ENCODE measurements at places on chromosomes 3 and 15.

DNA sequence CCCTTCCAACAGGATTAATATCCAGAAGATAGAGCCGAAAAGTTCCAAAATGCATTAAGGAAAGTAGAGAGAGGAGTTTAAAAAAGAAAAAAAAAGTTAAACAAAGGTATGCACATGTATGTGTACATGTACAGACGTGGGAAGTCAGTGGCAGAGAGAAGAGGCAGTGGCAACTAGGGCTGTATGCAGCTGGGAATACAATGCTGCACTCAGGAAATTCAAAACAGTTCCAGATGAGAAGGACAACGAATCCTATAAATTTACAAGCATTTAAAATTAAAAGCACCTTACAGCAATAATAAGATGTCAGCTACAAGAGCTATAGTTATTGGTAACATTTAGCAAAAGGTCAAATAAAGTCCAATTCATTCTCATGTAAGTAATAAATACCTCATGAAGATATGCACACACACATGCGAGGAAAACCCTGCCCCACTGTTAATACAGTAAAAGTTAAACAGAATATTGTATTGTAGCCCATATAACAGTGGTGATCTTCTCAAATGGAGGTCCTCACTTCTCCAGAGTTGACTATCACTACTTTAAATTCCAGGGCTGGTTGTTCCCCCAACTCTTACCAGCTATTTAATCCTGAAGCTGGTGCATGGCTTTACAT lies 18.2 kb downstream of the MRPL3 start:
- no peak for DNase-seq

GRCh38 chr3:122681974-122682409 lies 1.4 kb downstream of the PARP14 start:
- no peak for DNase-seq

DNA sequence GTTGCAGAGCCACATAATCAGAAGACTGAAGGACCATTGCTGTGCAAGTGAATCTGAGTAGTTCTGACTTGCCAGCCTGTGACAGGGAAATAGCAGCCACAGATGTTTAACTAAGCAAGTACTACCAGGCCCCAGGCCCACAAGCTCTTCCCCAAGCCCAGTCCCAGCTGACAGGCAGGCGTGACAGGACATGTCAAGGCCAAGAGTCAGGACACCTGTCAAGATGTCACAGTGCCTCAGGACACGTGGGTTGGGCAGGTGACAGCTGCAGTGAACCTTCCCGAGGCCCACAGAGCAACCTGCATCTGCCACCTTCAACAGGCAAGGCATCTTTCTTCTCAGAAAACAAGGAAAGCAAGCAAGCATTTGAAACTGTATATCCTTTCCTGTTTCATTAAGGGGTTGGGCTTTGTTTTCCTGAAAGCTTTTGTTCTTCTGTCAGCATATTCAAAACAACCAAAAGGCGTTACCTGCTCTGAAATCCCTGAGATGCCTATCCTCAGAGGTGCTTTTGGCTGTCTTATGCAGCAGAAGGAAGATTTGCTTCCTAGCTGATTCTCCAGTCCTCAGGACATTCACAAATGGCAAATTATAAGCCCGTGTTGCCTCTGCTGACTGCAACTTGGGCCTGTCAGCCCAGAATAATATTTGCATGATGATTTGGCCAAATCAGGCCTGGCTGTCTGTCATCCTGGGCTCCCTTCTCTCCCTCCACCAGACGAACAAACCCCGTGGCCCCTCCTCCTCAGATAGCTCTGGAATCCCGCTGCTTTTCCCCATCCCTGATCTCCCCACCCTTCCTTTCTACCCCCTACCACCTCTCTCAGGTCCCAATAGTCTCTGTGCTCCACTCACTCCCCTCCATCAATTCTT lies 171.8 kb upstream of the WNT5A start:
- no peak for DNase-seq

GRCh38 chr3:4491855-4492207 lies 1.3 kb upstream of the ITPR1 start:
- DNase-seq = no peak

DNA sequence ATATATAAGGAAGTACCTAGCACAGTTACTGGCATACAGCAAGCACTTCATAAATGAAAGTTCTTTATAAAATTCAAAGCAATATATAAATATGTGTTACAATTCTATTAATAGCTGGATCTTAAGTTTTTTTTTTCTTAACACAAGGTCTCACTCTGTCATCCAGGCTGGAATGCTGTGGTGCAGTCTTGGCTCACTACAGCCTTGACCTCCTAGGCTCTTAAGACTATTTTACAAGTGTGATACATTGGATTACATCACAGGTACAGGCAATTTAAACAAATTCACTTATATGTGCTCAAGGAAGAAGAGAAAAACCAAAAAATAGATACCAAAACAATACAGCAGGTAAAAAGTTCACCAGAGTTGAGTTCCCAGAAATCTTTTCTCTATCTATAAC lies 60.6 kb downstream of the ZNF280D start:
- DNase-seq = no peak

DNA sequence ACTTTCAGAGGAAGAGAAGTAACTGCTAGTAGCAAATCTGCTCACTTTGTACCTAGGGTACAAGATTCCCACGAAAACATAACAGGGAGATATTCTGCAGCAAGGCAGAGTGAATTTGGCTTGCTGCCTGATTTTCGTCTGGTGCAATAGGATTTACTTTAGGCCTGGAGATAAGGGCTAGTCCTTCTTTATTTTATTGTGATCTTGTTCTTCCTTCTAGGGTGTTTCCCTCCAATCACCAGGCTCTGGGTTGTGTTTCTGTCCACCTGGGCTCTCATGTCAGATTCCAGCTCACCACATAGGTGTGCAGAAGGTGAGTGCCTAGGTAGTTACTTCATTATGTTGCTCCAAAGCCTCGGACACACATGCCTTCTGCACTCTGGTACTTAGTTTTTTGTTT lies 211.8 kb upstream of the RGMA start:
- DNase-seq = no peak

DNA sequence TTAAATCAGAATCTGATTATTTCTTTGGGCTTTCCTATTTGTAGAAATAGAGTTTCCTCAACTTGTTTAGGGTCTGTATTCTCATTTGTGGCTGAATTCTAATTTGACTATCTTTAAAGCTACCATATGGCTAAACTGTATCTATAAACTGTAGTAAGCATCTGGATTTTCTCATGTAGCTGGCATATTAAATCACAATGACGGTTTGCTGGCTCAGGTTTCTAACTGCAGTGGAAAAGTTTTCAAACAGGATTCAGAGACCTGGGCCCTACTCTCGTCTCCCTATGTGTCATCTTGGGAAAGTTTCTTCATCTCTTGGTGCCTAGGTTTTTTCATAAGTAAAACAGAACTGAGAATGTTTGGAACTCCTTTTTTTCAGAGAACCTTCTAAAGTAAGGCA lies 68.3 kb downstream of the GALK2 start:
- no peak for DNase-seq

DNA sequence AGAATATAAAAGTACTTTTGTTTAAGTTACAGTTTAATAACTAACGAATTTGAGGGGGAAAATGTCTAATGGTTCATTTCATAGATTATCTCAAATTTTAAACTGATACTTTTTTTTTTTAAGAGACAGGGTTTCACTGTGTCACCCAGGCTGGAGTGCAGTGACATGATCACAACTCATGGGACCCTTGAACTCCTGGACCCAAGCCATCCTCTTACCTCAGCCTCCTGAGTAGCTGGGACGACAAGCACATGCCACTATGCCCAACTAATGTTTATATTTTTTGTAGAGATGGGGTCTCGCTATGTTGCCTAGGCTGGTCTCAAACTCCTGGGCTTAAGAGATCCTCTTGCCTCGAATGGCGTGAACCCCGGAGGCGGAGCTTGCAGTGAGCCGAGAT lies 16.5 kb downstream of the LRRC58 start:
- no peak for DNase-seq

GRCh38 chr3:10774825-10775224 lies 41.2 kb upstream of the SLC6A11 start:
- DNase-seq = no peak

DNA sequence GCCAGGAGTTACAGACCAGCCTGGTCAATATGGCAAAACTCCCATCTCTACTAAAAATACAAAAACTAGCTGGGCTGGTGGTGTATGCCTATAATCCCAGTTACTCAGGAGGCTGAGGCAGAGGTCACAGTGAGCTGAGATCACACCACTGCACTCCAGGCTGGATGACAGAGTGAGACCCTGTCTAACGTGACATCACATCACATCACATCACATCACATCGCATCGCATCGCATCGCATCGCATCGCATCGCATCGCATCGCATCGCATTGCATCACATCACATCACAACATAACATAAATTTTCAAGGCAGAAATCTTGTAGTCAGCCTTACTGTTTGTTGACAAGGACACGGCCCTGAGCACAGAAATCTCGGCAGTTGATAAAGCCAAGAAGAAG lies 44.4 kb downstream of the RBM6 start:
- DNase-seq = no peak

- peak; percentile 57 for DNase-seq
Observed at GRCh38 chr15:42385206-42385979, 26.1 kb downstream of the CAPN3 start.

DNA sequence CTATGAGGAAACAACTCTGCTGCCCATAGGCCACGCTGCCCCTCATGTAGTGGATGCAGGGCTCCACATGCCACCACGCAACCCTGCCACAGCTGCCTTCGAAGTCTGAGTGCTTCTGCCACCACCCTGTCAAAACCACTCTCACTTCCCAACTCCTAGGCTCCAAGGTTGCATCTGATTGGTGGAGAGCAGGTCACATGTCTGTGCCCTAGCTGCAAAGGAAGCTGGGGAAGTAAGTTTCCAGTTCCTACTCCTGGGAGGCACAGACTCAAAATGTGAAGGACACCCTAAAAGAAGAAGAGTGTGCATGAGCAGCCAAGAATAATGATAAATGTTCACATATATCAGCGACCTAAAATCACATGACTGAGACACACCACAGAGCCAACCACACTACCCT lies 31.9 kb upstream of the TICRR start:
- no peak for DNase-seq

- DNase-seq = no peak
Observed at GRCh38 chr15:73212424-73212823, 156.3 kb downstream of the HCN4 start.

GRCh38 chr15:90266061-90266431 lies 574 bp downstream of the NGRN start:
- no peak for DNase-seq

- no peak for DNase-seq
Observed at GRCh38 chr15:99137877-99138276, 33.0 kb downstream of the SYNM start.

GRCh38 chr3:57052662-57053061 lies 7.8 kb upstream of the SPATA12 start:
- DNase-seq = no peak

GRCh38 chr3:189393598-189393997 lies 221.8 kb downstream of the TPRG1 start:
- no peak for DNase-seq

GRCh38 chr3:127035677-127036076 lies 52.8 kb downstream of the PLXNA1 start:
- DNase-seq = peak; percentile 31

- DNase-seq = no peak
Observed at GRCh38 chr3:60650171-60650570, 601.1 kb downstream of the FHIT start.

- peak; percentile 64 for DNase-seq
Observed at GRCh38 chr15:75335705-75336355, at the start of gene COMMD4. COMMD4 (plus strand) TSS chr15:75336063; CDS start chr15:75336090, 27 bp downstream.

- no peak for DNase-seq
Observed at GRCh38 chr3:66520724-66521123, 19.9 kb upstream of the LRIG1 start.

DNA sequence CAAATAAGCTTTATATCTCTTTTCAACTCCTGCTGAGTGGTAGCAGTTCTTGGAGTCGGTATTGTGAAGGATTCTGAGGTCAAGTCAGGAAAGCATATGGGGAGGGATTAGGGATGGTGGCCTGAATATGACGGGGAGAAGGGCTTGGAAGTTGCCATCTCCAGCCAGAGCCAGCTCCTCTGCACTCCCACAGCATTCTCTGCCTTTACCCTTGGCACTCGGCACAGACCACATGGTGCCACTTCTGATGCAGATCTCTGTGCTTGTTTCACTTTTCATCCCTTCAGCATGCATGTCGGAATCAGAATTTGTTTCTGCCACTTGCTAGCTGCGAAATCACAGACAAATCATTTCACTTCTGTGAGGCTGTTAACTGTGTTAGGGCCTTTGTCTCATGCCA lies 52.5 kb downstream of the RAB11A start:
- no peak for DNase-seq

DNA sequence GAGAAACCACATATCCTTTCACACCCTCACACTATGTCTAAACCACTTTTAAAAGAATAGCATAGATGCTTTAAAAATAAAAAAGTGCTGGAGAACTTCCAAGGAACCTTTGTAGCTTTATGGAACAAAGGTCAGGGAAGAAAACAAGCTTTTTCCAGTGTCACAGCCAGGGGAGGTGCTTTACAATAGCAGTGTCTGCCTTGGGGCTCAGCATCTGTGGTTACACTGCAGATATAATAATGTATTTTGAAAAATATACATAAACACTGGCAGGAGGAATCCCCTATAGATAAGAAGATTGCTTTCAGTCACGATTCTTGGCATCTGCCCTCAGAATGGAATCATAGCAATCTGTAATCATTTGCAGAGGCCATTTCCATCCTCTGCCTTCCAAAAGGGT lies 362.4 kb upstream of the LRRC3B start:
- DNase-seq = no peak

DNA sequence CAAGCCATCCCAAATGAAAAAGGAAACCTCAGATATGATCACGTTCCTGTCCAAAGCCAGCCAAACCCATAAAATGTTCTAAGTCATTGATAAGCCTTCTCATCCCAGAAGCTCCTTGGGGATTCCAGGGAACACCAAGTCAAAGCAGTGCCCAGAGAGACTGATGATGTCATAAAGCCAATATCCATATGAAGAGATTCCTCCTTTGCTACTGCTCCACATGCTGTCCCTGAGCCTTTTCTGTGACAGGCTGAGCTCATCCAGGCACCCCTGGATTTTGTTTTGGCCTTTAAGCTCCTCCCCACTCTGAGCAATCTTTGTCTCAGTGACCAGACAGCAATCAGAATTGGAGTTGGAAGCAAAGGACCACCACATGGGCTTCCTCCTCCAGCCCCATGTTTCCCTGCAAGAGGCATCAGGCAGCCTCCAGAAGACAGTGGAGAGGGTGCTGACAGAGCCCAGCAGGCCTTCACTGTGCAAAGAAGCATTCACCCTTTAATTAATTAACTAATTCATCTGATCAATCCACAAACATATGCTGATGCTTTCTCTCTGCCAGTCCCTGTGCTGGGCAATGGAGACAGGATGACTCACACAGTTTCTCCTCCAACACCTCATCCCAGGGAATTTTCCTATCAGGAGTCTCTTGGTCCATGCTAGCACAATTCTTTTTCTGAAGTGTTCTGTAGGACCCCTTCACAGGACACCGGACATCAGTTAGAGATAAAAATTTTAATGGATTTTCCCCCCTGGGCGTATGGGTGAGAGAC lies 25.0 kb downstream of the MEX3B start:
- no peak for DNase-seq
